Panc1 (cell line): ENCODE measurements at places on chromosomes 6 and 20.
A peak's percentile ranks its signal among the peaks of the same experiment; 100 is the strongest.

GRCh38 chr6:109490713-109491112 lies 7.7 kb upstream of the ZBTB24 start:
- no peak overlapping the region for H3K27ac ChIP-seq
- no peak overlapping the region for H3K4me3 ChIP-seq
- DNase-seq = no peak

- no peaks in the 10 kb centered on the region for H3K27me3 ChIP-seq
- H3K27ac ChIP-seq = peak overlapping the region; percentile 14; the same call in 1 of the 2 replicates
- H3K36me3 ChIP-seq = no peaks in the 10 kb centered on the region
- no peaks in the 10 kb centered on the region; the same call in 1 of the 2 replicates for H3K4me1 ChIP-seq
- H3K4me3 ChIP-seq = no peak overlapping the region
Measured at GRCh38 chr6:21791581-21791980, 198.0 kb downstream of the SOX4 start.

DNA sequence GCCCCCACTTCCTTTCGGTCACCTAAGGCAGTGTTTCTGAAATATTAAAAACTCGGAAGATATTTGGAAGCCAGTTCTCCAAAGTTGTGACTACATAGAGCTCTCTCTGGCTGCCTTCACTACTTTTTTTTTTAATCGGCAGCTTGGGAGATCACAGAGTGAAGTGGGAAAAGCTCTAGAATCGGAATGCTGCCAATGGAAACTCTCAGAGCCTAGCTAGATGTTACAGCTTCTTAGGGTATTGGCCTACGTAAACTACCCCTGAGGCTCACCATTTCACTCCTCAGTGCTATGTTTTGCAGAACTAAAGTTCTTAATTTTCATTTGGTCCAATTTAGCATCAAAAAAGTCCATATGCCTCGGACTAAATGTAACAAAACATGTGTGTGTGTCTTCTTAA lies 14.5 kb downstream of the SERPINB1 start:
- no peak overlapping the region for H3K27ac ChIP-seq
- no peak overlapping the region for H3K4me3 ChIP-seq
- H3K4me1 ChIP-seq = no peaks in the 10 kb centered on the region
- H3K36me3 ChIP-seq = no peaks in the 10 kb centered on the region
- H3K27me3 ChIP-seq = no peaks in the 10 kb centered on the region
- DNase-seq = no peak

- no peaks in the 10 kb centered on the region for H3K36me3 ChIP-seq
- DNase-seq = no peak
- no peaks in the 10 kb centered on the region for H3K4me1 ChIP-seq
- peaks cover 11% of the 10 kb centered on the region; the same call in 1 of the 2 replicates for H3K27me3 ChIP-seq
- H3K4me3 ChIP-seq = no peak overlapping the region
Measured at GRCh38 chr20:61260905-61261304, 8.8 kb downstream of the CDH4 start.

- H3K4me3 ChIP-seq = no peak overlapping the region
- H3K27ac ChIP-seq = no peak overlapping the region
- no peak for DNase-seq
- H3K4me1 ChIP-seq = no peaks in the 10 kb centered on the region
Measured at GRCh38 chr6:137759624-137760023, 107.4 kb upstream of the TNFAIP3 start.

DNA sequence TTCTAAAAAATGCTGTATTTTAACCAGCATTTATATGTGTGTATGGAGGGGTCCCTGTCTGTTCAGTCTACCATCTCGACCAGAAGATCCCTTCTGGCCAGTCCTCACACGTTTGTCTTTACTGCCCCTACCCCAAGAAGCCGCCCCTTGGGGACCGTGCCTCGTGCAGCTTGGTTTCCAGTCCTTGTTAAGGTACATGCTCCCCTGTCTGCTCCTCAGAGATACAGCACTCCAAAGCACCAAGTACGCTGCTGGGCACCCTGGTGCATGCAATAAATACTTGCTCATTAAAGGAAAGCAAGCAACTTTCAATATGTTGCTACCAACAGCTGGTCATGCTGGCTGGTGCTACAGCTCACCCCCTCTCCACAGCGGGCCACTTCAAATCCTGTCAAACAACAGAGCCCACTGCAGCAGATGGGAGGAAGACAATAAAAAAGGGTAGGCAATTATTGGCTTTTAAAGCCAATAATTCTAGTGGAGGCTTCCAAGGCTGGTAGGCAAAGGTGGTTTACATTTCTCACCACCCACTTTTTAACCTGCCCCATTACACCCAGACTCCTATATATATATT lies 61.6 kb downstream of the PSMG4 start:
- H3K4me3 ChIP-seq = no peak overlapping the region
- no peaks in the 10 kb centered on the region for H3K4me1 ChIP-seq
- H3K27ac ChIP-seq = no peak overlapping the region
- DNase-seq = no peak
- no peaks in the 10 kb centered on the region for H3K27me3 ChIP-seq

- no peaks in the 10 kb centered on the region for H3K27me3 ChIP-seq
- no peaks in the 10 kb centered on the region for H3K36me3 ChIP-seq
- no peak for DNase-seq
- H3K27ac ChIP-seq = no peak overlapping the region
Measured at GRCh38 chr6:3928111-3928510, 78.9 kb downstream of the FAM50B start.

DNA sequence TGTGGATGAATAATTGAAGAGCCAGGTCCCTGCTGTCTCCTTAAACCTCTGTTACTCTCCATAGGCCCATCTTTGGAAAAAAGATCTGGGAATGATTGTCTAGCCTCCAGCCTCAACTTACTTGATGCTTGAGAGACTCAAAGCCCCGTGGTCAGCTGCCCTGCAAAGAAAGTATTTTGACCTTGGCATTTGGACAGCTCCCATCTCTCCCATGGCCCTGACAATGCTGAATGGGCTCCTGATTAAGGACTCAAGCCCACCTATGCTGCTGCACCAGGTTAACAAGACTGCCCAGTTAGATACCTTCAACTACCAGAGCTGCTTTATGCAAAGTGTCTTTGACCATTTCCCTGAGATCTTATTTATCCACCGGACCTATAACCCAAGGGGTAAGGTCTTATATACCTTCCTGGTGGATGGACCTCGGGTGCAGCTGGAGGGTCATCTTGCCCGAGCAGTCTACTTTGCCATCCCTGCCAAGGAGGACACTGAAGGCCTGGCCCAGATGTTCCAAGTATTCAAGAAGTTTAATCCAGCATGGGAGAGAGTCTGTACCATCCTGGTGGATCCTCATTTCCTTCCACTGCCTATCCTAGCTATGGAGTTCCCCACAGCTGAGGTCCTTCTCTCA lies 1.6 kb downstream of the ZSWIM1 start:
- 0 out of 2 replicates have a peak, but pooled peaks cover 2% of the 10 kb centered on the region for H3K36me3 ChIP-seq
- H3K4me1 ChIP-seq = peaks cover 4% of the 10 kb centered on the region; the same call in 1 of the 2 replicates
- no peak for DNase-seq
- no peaks in the 10 kb centered on the region for H3K27me3 ChIP-seq
- no peak overlapping the region for H3K27ac ChIP-seq
- no peak overlapping the region for H3K4me3 ChIP-seq

DNA sequence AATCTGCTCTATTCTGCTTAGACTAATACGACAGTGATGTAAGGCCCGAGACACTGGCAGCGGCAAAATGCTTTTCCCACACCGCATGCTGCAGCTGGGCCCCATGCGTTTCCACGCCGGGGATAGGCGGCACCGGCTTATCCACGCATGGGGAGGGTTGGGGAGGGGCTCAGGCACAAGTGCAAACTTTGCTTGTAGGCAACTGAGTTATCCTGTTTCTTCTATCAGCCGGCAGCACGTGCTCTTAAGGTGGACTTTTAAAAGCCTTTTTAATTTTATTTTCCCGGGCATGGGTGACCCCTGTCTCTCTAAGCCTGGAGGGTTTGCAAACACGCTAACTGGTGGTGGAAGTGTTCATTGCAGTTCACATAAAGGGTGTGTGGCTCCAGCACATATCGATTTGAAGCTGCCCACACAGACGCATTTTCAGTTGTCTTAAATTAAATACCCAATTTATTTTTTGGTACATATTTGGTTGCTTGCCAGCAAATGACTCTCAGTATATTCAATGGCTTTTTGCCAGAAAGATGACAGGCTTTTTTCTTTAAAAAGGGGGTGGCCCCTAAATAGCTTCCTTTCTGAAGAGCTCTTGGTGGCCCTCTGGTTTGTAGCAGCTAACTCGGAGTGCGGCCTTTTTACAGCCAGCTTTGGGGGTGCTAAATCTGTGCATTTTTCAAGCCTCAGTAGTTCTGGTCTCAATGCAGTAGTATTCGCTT lies 561.8 kb upstream of the AGPAT4 start:
- no peaks in the 10 kb centered on the region for H3K36me3 ChIP-seq
- no peak overlapping the region for H3K27ac ChIP-seq
- no peaks in the 10 kb centered on the region for H3K4me1 ChIP-seq

- no peaks in the 10 kb centered on the region for H3K27me3 ChIP-seq
- no peaks in the 10 kb centered on the region for H3K36me3 ChIP-seq
- no peak overlapping the region for H3K27ac ChIP-seq
- DNase-seq = no peak
- H3K4me3 ChIP-seq = no peak overlapping the region
Measured at GRCh38 chr6:24537082-24537699, 42.4 kb downstream of the ALDH5A1 start.

- H3K27ac ChIP-seq = no peak overlapping the region
- no peaks in the 10 kb centered on the region for H3K36me3 ChIP-seq
- no peaks in the 10 kb centered on the region for H3K27me3 ChIP-seq
- H3K4me1 ChIP-seq = no peaks in the 10 kb centered on the region
Measured at GRCh38 chr6:130794010-130794697, 33.1 kb upstream of the SMLR1 start.
